ENCODE measurements at places on chromosomes 2 and 18.

DNA sequence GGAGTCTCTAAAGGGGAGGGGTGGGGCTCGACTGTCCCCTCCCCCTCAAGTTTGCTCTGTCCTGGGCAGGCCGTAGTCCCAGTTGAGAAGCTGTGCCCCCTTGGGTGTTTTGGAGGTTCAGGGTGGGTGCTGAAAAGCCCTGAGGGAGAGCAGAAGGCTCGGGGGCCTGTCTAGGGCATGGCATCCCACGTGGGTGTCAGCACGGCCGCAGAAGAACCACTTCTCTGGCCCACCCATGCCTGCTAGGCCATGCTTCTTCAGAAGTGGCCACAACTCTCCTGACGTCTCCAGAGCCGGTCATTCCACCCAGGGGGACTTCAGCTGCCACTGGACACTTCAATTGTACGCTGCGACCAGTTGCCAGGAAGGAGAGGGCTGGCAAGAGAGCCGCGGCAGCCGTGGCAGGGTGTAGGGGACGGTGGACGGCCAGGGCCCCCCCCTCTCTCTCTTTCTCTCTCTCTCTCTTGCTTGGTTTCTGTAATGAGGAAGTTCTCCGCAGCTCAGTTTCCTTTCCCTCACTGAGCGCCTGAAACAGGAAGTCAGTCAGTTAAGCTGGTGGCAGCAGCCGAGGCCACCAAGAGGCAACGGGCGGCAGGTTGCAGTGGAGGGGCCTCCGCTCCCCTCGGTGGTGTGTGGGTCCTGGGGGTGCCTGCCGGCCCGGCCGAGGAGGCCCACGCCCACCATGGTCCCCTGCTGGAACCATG, at the start of gene INPP5D:
TSS of gene INPP5D (plus strand) at position 546 of the 704 bp plus-strand sequence. CDS start at position 683, 137 bp downstream.
- no peak for DNase-seq

DNA sequence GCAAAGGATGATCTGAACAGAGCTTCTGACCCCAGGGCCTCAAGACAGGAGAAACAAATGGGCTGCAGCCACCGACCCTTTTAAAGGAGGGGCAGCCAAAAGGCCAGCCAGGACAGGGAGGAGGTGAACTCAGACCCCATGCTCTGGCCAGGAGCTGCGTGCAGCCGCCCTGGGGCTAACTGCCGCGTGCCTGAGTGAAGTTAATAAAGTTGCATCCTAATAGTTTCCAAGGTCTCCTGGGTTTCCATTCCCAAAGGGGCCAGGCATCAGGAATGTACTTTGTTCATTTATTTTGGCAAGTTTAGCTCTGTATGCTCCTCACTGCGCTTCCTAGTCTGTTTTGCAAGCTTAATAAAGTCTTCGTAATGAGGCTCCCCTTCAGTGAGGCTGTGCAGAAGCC, 60.7 kb downstream of the EN1 start:
- DNase-seq: no peak

GRCh38 chr18:29271501-29271900, 1094.6 kb upstream of the CDH2 start:
- DNase-seq: no peak

DNA sequence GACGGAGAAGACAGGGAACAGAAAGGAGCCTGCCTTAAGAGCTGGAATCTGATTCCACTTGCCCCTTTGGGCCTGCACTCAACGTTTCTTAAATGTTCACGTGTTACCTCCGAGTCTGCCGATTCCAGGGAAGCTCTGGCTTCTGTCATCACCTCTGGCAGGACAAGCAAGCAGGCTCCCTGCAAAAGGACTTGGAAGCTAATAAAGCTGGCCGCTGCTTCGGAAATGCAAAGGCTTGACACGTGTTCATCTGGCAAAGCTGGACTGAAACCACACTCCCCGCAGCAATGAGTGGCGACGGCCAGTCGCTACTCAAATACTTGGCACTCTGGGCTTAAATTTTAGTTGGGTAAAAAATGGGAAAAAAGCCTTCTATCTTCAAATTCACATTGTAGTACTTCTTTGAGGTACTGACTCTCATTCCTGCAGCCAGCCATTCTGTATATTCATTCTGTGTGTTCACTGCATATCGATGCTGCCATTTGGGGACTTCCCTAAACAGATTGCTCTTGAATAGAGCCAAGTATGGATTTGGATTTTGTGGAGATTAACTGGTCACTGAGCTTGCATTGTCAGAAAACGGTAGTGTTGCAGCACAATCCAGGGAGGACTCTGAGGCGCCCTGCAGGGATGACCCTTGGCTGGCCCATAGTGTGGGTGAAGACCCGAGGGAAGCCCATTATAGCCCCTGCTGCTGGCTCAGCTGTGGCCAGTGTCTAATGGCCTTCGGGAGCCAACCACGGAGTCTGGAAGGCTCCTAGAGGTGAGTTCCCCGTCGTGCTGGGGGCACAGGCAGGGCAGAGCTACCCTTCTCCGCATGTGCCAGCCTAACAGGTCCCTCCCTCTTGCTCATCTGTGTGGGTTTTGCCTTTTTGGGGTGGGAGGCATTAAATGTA, 231.5 kb downstream of the PRKCE start:
- DNase-seq: no peak

- no peak for DNase-seq
Observed at GRCh38 chr2:171924170-171924942, 2.1 kb downstream of the HAT1 start.

DNA sequence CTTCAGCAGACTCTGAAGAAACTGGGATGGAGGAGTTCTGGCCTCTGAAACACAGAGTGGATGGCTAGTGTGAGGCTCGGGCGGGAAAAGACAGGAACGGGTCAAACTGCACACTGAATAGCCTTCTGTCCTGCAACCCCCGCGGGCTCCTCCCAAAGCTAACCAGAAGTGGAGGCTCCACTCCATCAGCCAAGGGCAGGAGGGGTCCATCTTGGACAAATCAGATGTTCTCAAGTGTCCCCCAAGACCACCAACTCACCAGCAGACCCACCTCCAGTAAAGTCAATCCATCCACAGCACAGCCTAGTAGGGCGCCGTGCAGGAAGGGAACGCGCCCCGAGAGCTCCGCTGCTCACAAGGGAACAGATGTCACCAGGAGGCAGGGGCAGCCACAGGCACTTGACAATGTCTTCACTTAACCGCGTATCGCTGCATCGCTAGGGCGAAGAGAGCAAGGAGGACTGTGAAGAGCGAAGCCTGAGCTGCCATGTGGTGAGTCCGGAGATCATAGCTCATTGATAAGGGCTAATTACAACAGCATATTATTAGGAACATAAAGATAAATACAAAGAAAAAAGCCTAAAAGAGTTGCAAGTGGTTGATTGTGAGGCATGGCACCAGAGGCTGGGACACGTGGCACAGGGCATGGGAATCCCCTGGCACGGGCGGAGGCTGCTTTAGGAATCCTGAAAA, 494.6 kb upstream of the MYT1L start:
- no peak for DNase-seq

- no peak for DNase-seq
Observed at GRCh38 chr18:70289351-70290312, 787 bp downstream of the SOCS6 start.

DNA sequence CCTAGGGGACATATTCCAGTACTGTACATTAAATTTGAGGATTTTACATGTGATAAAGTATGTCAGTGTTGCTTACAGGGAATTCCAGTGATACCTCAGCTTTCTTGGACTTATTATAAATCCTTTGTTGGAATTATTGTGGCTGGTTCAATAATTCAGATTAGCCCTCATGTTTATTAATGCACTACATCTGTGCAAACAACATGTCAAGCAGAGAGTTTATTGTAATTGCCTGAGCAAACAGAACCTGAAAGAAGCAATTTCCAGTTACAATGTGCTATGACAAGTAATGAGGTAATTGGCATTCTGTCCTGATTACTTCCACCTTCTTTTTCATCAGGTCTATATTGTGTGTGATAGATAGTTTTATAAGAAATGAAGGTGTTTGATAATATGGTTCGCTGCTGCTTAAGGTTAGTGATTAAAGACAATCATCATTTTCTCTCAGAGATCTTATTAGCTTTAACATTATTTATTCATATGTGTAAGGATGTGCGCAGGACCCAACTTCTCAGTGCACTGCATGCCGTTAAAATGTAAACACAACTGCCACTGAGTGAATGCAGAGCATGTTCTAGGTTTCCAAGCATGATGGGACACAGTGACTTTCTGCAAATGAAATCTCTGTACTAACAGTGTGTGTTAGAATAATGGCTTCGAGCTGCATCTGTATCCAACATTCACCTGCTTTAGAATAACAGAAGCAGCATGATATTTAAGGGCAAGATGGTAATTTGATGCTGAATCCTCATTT, 973.7 kb upstream of the POU3F3 start:
- no peak for DNase-seq

GRCh38 chr2:100008956-100009355, 133.4 kb downstream of the AFF3 start:
- no peak for DNase-seq

- no peak for DNase-seq
Observed at GRCh38 chr2:198297350-198297749, 493.0 kb downstream of the PLCL1 start.

GRCh38 chr2:182827182-182827879, 39.1 kb downstream of the FRZB start:
- DNase-seq: no peak

- no peak for DNase-seq
Observed at GRCh38 chr2:112818094-112818902, 18.3 kb downstream of the IL1B start.

DNA sequence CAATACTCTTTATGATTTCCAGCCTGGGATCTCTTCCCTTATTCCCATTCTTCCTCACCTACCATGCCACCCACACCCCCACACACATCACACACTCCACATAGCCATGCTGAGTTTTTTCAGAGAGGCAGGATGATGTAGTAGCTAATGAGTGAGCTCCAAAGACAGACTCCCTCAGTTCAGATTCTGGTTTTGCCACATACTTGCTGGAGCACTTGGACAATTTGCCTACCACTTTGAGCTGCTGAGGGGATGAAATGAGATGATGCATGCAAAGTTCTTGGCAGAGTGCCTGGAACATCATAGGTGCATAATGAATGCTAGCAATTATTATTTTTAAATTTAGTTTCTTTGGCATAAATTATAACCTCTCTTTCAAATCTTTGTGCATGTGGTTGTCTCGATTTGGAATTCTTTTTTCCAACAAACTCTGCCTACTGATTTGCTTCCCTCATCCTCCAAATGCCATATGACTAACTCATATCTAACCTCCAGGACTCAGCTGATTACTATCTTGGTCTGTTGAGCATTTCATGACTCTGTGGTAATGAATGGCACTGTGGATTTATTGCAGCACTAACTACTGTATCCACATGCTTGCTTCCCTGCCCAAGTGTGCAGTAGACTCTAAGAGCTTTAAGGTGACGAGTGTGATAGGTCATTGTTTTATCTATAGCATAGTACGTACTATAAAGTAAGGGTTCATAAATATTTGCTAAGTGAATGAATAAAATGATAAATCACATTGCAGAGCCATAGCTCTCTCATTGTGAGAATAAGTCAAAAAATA, 99.1 kb downstream of the TACR1 start:
- DNase-seq: no peak

- DNase-seq: no peak
Observed at GRCh38 chr2:126801473-126801872, 97.2 kb upstream of the TEX51 start.

GRCh38 chr2:222690564-222691200, 19.2 kb downstream of the MOGAT1 start:
- peak; percentile 27 for DNase-seq

- no peak for DNase-seq
Observed at GRCh38 chr2:74587664-74588277, 33.3 kb downstream of the DOK1 start.

DNA sequence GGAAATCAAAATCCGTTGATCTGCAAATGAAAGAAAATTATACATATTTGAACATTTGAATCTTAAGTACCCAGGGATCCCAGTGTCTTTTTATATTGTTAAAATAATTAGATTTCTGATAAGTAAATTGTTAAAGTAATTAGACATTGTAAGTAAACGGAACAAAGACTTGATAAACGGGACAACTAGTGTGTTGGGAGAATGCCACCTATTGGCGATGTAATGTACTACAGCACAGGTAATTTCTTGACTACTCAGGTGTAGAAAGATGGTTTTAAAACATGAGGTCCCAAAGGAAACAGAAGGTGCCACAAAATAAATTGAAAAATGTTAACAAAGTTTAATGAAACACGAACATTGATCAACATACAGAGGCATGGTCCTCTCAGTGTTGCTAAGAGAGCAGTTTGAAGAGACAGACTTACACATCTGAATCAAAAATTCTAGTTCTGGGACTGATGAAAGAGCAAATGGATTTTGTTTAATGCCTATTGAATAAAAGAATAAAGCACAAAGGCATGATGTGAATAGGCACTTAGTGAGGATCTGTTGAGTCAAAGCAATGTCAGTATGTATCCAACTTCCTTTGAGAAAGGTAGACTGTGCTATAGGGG, 103.4 kb upstream of the RASGRP3 start:
- DNase-seq: no peak

- DNase-seq: no peak
Observed at GRCh38 chr2:171800639-171801038, 93.4 kb downstream of the SLC25A12 start.

- no peak for DNase-seq
Observed at GRCh38 chr18:42632801-42633200, 482.7 kb downstream of the RIT2 start.

DNA sequence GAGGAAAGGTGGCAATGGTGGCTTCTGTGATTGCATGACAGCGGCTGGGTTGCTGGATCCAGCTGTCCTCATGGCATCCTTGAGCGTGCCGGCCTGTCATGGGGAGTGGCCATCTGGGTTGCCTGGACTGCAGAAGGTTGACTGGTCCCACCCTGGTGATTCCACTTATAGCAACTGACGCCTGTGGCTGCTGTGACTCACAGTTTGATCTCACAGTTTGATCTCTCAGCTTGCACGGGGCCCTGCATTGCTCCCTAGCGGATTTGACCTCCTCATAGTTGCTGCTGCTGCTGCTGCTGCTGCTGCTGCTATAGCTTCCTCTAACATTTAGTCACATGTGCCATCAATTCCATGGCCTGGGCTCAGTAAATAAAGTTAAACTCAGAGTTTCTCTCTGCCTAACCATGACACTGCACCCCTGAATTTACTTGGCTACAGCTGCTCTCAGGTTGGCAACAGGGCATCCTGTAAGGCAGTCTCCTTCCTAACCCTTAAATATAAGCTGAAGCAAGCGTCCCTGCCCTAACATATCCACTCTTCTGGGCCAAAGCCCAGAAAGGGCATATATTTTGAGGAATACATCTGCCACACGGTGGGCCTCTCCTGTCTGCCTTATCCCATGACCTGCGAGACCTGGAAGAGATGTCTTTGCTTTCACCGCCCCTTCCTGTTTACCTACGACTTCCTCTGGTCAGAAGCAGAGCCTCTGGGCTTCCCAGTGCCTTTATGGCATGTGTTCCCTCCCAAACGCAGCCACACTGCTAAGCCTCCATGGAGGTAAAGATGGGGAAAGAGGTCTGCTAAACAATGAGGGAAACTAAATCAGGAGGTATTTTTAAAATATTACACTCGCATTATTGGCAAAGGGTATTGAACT, 37.8 kb upstream of the CCDC150 start:
- DNase-seq: no peak

GRCh38 chr2:240295256-240296103, 140.0 kb upstream of the GPC1 start:
- no peak for DNase-seq

- DNase-seq: no peak
Observed at GRCh38 chr2:34423301-34423700, 824.2 kb upstream of the FAM98A start.
